Stomach (tissue), 19 donors: ENCODE measurements at places on chromosomes 3 and 15.

DNA sequence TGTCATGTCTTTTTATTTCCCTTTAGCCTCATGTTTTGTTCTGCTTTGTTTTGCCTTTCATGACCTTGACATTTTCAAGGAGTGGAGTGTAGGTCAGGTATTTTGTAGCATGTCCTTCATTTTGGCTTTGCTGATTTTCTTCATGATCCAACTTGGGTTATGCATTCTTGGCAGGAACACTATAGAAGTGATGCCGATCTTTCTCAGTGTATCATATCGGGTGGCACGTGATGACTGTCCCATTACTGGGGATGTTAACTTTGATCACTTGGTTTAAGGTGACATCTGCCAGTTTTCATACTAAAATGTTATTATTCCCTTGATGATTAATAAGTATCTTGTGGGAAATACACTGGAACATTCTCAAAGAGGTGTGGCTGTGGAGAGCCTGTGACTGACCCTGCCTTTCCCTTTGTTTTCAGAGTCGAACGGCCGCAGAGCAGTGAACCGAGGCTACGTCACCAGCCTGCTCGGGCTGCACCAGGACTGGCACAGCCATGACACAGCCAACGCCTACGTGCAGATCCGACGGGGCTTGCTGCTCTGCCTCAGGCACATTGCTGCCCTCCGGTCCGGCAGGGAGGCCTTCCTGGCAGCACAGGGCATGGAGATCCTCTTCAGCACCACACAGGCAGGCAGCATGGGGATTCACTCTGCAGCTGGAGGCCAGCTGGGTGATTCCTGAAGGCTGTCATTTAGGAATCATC lies 167.7 kb downstream of the AGBL1 start:
- no peak for DNase-seq

- DNase-seq, result no peak
Observed at GRCh38 chr3:143895805-143896204, 47.5 kb upstream of the SLC9A9 start.

DNA sequence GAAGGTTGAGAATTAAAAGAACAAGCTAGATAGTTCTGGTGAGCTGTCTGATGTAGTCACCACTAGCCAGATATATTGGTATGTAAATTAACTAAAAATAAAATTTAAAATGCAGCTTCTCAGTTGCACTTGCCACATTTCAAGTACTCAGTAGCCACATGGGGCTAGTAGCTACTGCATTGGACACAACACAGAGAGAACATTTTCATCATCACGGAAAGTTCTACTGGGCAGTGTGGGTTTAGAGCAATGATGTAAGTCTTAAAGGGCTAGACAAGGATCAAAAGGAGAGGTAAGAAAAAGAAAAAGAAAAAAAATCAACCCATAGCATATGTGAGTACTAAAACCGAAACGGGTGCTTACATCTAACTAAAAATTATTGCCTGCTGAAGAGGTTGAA lies 282.4 kb upstream of the LRRFIP2 start:
- no peak for DNase-seq

- no peak for DNase-seq
Observed at GRCh38 chr3:167691366-167691765, 37.6 kb upstream of the WDR49 start.

GRCh38 chr3:118239253-118239652 lies 795.4 kb downstream of the IGSF11 start:
- no peak for DNase-seq

- peak; percentile 51 for DNase-seq
Observed at GRCh38 chr3:33115024-33115768, 1.4 kb downstream of the CRTAP start.

GRCh38 chr3:194003114-194004057 lies 132.6 kb upstream of the HES1 start:
- peak; percentile 90 for DNase-seq

DNA sequence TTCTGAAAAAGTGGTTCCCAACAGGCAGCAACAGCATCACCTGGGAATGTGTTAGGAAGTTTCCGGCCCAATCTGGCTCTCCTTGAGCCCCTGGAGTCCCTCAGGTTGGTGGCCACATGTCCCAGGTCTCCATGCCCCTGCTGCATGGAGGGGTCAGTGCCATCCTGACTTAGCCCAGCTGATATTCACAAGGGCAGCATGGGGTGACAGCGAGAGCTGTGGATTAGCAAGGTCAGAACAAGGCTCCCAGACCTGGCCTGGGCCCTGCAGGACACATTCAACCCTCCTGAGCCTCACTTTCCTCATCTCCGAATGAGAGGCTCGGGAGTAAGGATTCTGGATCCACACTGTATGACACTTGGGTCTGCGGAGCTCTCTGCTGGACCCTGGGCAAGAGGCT lies 243.8 kb upstream of the TLE3 start:
- DNase-seq, result no peak

- peak; percentile 82 for DNase-seq
Observed at GRCh38 chr3:26712211-26713026, 89.8 kb downstream of the LRRC3B start.

DNA sequence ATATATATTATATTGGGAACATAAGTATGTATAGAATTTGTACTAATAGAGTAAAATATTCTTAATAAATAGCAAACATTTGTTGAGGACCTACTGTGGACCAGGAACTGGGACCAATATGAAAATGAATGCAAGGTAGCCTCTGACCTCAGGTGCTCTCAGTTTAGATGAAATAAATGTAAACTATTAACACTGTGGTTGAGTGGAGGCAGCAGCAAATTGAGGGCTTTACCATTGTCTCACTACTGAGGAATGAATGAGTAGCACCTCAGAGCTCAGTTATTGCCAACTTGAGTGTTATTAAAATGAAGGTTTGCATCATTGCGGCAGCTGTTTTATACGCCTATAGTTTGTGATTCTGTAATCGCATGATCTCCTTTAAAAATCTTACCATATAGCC lies 90.9 kb upstream of the CGNL1 start:
- no peak for DNase-seq
